ENCODE measurements at places on chromosomes 2 and 18.

DNA sequence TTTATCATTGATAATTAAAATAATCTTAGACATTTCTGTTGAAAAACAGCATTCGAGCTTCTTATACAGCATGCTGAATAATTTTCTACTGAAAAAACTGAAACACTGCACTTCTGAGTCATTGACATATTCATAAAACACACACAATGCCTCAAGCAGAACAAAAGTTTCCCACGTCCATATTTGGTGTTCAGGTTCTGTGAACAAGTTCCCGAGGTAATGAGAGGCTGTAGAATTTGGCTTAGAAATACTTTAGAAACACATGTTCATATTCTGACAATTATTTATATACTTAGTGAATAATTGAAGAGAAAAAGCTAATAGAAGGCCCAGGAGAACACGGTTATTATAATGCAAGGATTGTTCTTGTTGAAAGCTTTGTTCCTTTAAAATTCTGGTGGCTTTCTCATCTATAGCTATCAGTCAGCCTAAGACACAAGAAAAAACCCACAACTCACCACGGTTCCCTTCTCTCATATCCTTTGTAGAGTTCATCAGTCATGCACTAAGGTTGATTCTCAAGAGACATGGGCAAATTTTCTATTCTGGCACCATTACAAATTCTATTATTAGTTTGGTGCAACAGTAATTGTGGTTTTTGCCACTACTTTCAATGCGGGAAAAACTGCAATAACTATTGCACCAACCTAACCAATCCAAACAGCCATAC lies 194.4 kb downstream of the TMX3 start:
- DNase-seq: peak; percentile 7

- no peak for DNase-seq
These were observed 1499.0 kb upstream of the TMEFF2 start for GRCh38 chr2:193693758-193694157.

GRCh38 chr18:55443776-55444175 lies 144.2 kb downstream of the TCF4 start:
- no peak for DNase-seq

GRCh38 chr2:11009891-11010290 lies 98.2 kb downstream of the KCNF1 start:
- no peak for DNase-seq

GRCh38 chr2:64640153-64641044 lies 13.3 kb downstream of the SERTAD2 start:
- peak; percentile 27 for DNase-seq

- DNase-seq: peak; percentile 36
These were observed 1.0 kb downstream of the NAB1 start for GRCh38 chr2:190649798-190650390.

- no peak for DNase-seq
These were observed 590.3 kb upstream of the CDH2 start for GRCh38 chr18:28767201-28767600.

DNA sequence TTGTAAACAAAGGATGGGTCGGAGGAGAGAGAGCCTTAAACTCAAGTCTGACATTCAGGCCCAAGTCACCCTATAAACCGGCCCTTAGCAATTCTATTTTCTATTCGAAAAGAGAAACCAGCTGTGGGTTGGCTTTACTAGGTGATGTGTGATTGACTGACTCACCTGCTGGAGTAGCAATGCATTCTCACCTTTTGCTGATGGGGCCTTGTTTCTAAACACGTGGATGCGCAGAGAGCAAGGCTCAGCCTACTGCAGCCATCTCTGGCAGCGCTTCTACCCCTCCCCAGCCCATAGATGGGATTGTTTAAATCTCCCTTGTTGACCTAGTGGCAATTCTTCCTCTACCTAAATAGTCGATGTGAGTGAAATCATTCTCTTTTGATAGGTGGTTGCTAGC lies 138.5 kb downstream of the MEIS1 start:
- DNase-seq: peak; percentile 58

GRCh38 chr2:55710025-55710424 lies 16.4 kb upstream of the PNPT1 start:
- no peak for DNase-seq

- no peak for DNase-seq
These were observed 22.5 kb upstream of the SALL3 start for GRCh38 chr18:78957140-78957539.

DNA sequence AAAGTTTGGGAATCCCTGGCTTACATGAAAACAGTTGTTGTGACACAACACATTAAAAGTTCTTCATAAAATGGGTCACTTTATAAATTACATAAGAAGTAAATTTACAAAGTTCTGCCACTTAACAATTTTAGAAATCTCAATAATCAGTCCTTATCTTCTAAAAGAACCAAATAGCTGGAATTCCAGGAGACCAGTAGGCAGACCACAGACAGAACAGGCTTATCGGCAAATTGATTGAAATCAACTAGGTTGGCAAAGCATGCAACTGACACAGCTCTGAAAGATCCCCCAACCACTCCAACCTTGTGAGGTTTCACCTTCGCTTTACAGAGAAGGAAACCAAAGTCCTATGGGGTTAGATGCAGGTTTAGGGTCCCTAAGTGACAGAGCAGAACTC lies 103.0 kb downstream of the DNER start:
- DNase-seq: no peak

GRCh38 chr18:54327818-54328217 lies 29.8 kb downstream of the STARD6 start:
- DNase-seq: no peak

DNA sequence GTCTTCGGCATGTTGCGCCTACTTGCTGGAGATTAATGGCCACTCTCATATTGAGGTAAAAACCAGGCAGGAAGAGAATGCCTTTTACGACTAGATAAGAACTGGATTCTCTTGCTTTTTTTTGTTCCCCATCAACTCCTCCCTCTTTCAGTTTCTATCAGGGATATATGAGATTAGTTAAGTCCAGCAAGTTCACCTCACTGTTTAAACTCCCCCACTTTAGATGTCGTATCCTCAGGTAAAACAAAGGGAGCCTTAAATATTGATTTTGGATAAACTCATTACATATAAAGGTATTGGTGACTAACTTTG lies 98.4 kb downstream of the PLEKHM3 start:
- DNase-seq: no peak

DNA sequence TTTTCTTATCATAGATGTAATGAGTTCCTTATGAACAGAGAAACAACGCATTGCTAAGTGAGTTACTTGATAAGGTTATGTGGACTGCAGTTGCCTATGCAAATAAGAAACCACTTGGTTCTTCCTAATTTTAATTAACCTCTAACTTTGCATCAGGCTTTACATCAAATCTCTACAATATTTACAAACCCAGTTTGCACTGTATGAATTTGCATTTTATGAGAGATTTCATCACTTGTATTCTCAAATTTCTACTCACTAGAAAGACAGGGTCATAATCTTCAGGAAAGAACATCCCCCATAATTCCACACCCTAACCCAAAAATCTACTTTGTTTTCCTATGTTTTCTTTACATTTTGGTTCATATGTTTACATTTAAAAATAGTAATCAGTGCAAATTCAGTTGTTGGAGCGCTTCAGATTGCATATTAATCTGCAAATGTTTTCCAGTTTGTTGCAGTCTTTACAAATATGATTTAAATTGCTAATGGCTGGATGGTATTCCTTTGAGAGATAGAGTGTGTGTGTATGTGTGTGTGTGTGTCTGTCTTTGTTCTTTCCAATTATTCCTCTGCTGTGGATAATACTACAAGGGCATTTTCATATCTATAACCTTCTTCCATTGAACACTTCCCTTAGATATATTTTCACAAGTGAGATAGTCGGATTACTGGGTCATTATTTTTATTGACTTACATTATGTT lies 106.1 kb downstream of the COL4A4 start:
- DNase-seq: no peak

DNA sequence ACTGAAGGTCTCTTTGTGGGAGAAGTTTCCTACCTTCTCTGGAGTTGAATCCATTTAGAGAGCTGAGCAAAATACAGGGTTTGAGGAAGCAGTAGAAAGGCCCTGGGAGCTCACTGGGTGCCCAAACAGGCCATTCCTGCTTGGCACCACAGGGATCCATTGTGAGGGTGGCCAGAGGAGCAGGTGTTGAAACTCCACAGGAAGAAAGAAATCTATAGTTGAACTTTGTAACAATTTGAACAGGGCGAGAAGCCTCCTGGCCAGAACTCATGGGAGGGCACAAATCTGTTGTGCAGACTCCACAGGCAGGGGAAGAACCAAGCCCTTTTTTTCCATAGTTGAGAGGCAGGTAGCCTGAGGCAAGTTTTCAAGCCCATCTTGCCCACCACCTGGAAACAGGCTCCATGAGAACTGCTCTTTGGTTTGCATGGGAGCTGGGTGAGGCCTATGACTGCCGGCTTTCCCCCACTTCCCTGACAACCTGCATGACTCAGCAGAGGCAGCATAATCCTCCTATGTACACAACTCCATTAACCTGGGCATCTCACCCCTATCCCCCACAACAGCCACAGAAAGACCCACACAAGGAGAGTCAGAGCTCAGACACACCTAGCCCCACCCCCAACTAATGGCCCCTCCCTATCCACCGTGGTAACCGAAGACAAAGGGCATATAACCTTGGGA lies 1053.0 kb downstream of the TSN start:
- no peak for DNase-seq

GRCh38 chr18:61931654-61932379 lies 39.0 kb upstream of the RNF152 start:
- DNase-seq: no peak

DNA sequence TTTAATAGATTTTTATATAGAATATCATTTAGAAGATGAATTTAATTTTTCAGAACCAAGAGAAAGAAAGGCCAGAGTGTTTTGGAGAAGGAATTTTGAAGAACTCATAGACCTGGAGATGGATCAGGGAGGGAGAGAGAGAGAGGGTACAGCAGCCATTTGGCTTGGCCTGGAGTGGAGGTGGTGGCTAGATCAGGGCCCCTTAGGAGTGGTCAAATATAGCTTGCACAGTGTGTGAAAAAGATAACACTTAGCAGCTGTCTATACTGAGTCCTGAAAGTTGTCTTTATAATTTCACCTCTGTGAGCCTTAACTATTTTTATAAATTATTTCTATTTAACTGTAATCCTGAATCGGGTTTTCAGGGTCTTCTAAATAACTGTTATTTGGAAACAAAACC lies 38.8 kb upstream of the ACYP2 start:
- peak; percentile 16 for DNase-seq

DNA sequence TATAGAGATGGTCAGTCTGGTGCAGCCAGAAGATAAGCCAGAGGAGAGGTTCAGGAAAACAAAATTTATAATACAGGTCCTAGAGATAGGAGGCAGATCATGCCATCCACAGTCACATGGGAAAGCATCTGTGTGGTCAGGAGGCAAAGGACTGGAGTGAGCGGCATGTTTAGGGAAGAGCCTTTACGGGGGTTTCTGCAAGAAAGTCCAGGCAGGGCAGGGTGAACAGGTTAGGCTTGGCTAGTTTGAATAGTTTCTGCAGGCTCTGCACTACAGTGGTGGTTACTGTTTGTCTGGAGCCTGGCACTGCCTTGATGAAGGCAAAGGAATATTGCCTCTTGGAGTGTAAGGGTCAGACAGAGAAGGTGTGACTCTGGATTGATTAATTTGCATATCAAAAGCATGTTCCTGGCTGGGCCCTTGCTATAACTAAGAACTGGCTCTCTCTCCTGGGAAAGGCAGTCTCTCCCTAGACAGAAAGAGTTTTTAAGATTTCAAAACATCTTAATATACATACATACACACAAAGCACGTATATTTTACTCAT lies 1034.7 kb upstream of the CHAC2 start:
- DNase-seq: no peak

GRCh38 chr18:29648891-29649290 lies 1393.7 kb downstream of the DSC3 start:
- no peak for DNase-seq

DNA sequence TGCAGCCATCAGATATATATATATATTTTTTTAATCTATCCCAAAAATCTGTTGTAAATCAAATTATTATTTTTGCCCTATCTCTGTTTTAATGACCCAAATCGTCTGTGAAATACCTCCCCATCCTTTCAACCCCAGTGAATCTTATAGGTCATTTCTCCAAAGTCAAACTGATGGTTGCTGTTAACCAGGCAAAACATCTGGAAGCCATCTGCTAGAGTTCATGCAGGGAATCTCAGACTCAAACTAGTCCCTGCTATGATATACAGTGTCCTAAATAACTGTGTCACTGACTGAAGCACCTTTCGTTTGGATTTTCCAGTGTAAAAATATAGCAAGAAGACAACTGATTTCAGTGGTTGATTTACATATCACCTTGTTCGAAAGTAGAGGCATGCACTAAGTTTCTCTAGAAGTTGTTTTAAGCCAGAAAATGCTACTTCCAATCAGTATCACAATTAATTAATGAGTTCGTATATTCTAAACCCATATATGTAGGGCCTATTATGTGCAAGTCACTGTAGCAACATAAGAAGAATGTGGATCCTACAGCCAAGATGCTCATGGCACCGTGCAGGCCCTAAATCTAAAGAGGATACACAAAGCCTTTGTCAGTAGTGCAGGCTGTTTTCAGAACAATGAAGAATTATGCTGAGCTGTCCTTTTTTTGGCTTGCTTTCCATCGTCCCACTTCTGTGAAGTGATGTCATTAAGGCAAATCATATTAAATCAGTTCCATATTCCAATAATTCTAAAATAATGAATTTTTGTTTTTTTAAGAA lies 566.0 kb downstream of the STK39 start:
- DNase-seq: no peak

- no peak for DNase-seq
These were observed 577.4 kb downstream of the METTL4 start for GRCh38 chr18:1993866-1994265.

DNA sequence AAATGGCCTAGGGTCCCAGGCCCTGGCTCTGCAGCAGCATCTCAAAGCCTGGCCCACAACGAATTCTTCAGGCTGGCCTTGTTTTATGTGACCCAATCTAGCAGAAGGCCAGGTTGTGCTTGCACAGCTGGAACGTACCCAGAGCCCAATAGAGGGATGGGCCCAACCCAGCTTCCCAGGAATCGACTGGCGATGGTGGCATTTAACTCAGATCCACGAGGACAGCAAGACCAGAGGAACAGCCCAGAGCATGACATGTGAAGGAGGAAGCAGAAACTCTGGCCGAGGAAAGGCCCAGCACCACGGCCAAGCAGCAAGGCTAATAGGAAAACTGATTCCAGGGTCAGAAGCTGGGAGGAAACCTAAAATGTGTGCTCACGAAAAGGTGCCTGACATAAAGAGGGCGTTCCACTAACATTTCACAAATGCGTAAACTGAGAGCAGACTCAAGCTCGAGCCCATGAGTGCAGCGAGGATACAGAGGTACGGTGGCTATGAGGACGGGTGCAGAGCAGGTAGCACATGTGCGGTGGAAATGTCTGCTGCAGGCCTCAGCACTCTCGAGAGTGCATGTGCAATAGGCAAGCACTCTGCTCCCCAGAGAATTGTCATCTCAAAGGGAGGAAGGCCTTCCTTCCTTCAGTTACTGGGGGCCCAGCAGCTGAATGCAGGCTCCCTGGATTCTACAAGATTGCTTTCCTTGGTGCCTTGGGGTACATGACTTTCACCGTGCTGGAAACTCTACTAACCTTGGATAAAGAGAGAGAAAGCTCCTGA lies 156.9 kb upstream of the GLI2 start:
- no peak for DNase-seq
